ENCODE measurements at places on chromosomes 5 and 9.

GRCh38 chr9:114093031-114093471 is 6.0 kb downstream of the KIF12 start:
- DNase-seq = no peak

GRCh38 chr5:79824444-79824843 is 134.8 kb downstream of the CMYA5 start:
- DNase-seq = no peak

- DNase-seq = no peak
These were observed 8.0 kb downstream of the MTAP start for GRCh38 chr9:21810388-21810787.

GRCh38 chr5:36199620-36200019 is 42.1 kb downstream of the NADK2 start:
- DNase-seq = no peak

- DNase-seq = no peak
These were observed 507.3 kb downstream of the SLCO4C1 start for GRCh38 chr5:101788797-101789196.

GRCh38 chr5:34657988-34658387 is 1.9 kb downstream of the RAI14 start:
- DNase-seq = no peak

GRCh38 chr5:56671571-56671970 is 143.8 kb upstream of the MAP3K1 start:
- no peak for DNase-seq

GRCh38 chr9:77827104-77827784 is 179.1 kb upstream of the GNA14 start:
- no peak for DNase-seq

GRCh38 chr9:94692601-94693000 is 33.9 kb upstream of the AOPEP start:
- no peak for DNase-seq

DNA sequence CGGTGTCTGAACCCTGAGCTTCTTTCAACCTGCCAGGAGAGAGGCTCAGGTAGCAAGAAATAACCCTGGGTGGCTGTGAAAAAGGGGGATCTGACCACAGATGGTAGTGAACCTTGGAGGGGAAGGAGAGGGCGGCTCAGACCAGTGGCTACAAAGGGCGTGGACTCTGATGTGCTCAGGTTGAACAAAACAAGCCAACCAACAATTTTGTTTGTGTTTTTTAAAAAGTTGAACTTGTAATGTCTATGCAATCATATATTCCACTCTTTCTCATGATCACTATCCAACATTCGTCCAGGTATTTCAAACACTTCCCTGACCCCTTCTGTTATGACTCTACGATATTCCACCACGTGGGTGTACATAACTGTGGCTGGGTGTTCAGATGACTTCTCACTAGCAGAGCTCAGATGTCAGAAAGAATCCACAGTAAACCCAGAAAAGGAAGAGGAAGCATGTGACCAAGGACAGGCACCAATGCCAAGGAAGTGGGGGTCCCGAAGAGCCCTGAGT is 20.0 kb downstream of the PTPN3 start:
- no peak for DNase-seq

DNA sequence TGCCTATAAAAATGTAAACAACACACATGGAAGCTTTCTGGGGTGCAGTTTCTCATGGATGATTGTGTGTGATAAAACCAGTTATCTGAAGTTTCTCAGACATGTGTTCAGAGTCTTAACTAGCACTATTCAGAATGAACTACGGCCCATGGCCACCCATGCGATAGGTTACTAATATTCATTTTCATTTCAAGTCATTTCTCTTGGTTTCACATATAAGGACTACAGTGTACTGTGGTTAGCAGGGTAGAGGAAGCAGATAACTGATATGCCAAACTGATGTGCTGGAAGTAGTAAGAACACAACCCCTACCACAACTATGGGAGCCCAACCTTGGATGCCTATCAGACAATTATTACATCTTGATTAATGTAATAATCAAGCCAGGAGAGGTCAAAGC is 372.1 kb downstream of the DTWD2 start:
- DNase-seq = no peak

- DNase-seq = no peak
These were observed 11.2 kb downstream of the ACO1 start for GRCh38 chr9:32395510-32396216.

GRCh38 chr9:107972346-107972745 is 482.8 kb upstream of the KLF4 start:
- no peak for DNase-seq

GRCh38 chr9:16624744-16625117 is 245.7 kb downstream of the BNC2 start:
- DNase-seq = no peak

DNA sequence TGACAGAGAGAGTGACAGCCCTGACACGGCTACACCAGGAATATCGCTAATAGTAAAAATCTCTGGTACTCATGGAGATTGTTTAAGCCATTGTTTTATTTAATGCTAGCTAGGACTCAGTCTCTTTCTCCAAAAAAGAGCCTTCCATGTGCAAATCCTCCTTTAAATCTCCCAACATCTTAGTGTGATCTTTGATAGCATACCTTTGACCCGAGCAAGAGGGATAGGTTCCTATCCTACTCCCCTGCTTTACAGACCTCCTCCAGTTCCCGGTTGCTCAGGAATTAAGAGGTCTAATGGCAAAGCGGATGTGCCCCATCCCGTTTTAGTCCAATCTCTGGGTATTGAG is 663 bp upstream of the FRMD3 start:
- DNase-seq = no peak

- no peak for DNase-seq
These were observed 73.4 kb upstream of the CDH6 start for GRCh38 chr5:31119938-31120641.

GRCh38 chr5:33964132-33964700 is 20.3 kb downstream of the SLC45A2 start:
- no peak for DNase-seq

DNA sequence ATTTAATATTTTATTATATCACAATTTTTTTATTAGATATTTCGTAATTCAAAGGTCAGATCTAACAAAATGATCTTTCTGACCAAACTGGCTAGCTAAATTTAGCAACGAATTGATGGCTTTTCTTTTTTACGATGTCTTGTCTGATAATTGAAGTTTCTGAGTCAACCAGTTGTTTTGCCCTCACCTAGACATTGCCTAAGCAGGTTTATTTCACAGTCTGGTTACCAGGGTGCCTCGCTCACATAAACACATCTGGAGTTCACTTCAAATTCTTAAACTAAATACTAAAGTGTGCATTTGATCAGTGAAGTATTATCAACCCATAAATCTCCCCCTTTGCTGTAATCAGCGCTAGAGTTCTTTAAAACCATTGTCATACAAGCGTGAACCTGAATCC is 448.3 kb downstream of the TLE4 start:
- no peak for DNase-seq

GRCh38 chr9:34988218-34989002 is 1.1 kb upstream of the DNAJB5 start:
- peak; percentile 60 for DNase-seq

DNA sequence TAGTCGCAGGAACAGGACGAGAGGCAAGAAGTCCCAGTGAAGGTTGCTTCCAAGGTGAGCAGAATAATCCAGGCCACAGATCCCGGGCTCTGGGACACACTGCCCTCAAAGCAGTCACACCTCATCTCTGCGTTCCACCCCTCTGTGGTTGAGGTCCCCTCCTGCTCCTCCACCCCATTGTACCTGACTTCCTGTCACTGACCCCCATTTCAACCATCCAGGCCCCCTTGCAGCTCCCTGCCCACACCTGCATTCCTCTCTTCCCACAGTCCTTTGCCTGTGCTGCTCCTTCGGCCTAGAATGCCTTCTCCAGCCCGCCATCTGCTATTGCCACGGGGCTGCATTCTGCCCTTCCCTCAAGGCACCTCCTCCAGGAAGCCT is 73.5 kb downstream of the PAX5 start:
- no peak for DNase-seq

DNA sequence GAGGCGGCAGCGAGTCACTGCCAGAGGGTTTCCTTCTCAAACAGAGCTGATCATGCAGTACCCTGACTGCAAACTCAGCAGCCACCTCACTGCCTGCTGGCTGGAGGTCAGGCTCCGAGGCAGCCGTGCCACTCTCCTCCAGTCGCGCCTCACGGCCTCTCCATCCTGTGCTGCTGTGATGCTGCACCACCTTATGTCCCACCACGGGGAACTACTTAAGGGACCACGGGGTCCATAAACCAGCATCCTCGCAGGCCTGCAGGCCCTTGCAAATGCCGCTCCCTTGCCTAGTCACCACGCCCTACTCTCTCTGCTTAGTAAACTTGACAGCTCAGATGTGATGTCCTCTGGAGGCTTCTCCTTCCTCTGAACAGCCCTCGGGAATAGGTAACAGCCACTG is 99.2 kb downstream of the CRB2 start:
- no peak for DNase-seq

DNA sequence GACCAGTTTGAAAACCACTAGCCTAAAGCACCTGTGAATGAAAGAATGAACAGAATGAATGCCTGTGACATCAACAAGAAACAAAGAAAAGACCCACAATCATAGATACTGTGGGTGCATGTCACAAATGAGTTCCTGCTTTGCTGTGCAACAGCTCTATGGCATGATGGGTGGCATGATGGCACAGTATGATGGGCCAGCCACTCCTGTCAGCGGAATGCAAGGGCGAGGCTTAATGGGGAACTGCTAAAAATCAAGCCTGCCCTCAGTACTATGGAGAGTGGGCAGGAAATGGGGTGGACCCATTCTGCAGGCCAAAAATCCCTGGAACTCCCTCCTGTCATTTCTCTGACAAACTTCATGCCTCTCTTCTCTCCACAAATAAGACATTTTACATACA is 89.0 kb downstream of the DCP2 start:
- no peak for DNase-seq

DNA sequence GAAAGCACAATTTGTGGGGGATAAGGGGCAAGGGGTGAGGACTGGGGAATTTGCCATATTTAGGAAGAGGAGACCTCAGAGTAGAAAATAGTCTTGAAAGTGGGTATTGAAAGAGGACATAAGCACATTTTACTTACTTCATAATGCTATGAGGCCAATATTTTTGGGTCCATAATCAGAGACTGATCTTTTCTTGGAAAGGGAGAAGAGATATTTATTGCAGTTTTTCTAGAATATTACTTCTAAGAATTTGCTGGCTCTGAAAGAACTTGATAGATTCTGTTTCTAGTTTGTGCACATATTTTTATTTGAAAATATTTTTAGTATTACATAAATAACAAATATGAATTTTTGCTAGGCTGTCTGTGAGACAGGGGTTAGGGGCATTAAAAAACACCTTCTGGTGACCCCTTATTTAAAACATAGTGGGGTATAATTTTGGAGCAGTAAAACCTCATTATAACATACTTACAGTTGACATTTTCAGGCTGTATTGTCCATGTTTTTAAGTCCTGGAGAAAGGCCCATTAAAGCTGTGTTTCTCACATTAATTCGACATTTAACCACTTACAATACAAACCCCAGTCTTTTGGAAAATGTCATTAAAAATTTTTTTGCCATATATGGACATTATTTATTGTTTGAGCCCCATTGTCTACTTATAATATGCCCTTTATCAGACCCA is 118.9 kb upstream of the NFIB start:
- DNase-seq = no peak

- no peak for DNase-seq
These were observed 35.8 kb upstream of the LCP2 start for GRCh38 chr5:170333161-170333910.

DNA sequence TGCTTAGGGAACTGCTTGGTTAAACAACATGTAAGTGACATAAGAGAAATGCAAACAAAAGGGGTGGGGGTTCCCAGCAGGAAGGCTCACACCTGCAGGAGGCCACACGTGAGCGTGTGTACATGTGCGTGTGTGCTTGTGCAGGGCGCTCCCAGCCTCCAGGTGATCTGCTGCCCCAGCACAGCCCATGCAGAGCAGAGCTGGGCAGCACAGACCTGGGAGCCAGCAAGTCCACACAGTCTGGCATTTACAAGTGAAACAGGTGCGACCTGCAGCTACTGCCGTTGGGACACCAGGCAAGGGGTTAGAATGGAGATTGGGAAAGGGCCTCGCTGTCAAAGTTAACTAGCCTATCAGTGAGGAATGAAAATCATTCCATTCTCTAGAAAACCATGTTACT is 41.8 kb downstream of the GRAMD2B start:
- no peak for DNase-seq

GRCh38 chr9:112198646-112199045 is 23.5 kb upstream of the SUSD1 start:
- DNase-seq = no peak

DNA sequence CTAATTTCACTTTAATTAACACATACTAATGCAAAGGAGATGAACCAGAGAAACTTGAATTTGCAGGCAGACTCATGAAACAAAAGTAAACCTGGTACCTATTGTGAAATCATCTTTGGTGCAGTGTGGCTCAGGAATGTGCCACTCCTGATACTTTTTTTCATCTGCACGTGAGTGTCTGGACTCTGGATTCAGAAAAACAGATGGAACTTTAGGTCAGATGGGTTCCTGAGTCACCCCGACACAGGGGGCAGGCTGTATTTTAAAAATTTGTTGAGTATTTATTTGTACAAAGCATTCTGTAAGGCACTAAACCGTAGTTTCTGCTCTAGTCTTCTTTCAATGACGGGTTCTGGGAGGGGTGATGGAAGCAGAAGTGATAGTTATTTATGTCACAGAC is 52.2 kb upstream of the TUT7 start:
- DNase-seq = no peak

GRCh38 chr5:130227699-130228098 is 323.4 kb downstream of the CHSY3 start:
- no peak for DNase-seq

DNA sequence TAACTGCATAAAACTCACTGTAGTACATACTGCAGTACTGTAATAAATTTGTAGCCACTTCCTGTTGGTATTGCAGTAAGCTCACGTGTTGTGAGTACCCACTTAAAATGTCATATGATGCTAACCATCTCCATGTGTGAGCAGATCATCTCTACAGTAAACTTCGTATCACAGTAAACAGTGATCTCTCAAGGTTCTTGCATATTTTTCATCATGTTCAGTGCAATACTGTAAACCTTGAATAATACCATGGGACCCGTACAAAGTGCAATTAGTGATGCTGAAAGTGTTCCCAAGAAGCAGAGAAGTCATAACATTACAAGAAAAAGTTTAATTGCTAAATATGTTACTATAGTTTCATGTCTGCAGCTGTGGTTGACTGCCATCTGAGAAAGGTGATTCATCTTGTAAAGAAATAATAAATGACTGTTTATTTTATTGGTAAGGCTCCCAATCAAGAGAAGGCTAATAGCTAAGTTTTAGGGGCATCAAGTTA is 253.8 kb upstream of the POU5F2 start:
- DNase-seq = no peak

- no peak for DNase-seq
These were observed 157.6 kb upstream of the TUT7 start for GRCh38 chr9:86511614-86512360.

- no peak for DNase-seq
These were observed 115.5 kb upstream of the IL7R start for GRCh38 chr5:35741126-35741716.

- peak; percentile 77 for DNase-seq
These were observed at the start of gene GHR for GRCh38 chr5:42423285-42424165. Gene GHR (plus strand): TSS chr5:42423439. CDS start chr5:42565875, 142,436 bp downstream.

- DNase-seq = no peak
These were observed 58.0 kb downstream of the RNF38 start for GRCh38 chr9:36341936-36342577.

GRCh38 chr5:154524859-154525258 is 46.8 kb upstream of the HAND1 start:
- no peak for DNase-seq

Data from anterior cingulate cortex (tissue), 58 donors.